ENCODE measurements at places on chromosomes 2 and 18.

DNA sequence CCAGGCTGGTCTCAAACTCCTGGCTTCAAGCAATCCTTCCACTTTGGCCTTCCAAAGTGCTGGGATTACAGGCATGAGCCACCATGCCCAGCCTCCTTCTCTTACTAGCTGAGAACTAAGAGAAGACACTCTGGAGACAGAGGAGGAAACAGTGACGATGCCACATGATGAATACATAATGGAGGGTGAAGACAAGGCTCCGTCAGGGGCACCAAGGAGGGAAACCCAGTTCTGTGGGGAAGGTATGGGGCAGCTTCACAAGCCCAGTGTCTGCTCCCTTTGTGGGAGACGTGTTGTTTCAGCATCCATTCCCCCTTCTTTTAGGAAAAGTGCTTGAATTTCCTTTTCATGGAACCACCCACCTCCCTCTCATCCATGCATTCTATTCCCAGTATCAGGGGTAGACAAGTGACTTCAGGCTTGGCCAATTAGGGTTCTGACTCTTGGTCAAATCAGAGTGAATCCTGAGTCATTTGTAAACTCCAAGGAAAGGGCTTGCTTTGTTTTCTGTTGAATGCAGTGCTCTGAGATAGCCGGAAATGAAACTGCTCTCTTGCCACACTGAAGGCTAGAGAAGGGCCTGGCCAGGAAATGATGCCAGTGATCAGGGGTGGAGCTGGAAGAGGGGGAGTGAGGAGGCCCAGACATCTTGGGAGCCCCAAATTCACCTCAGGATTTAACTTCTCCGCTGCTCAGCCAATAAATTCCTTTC, 23.7 kb downstream of the TMEM127 start:
- no peak for DNase-seq

DNA sequence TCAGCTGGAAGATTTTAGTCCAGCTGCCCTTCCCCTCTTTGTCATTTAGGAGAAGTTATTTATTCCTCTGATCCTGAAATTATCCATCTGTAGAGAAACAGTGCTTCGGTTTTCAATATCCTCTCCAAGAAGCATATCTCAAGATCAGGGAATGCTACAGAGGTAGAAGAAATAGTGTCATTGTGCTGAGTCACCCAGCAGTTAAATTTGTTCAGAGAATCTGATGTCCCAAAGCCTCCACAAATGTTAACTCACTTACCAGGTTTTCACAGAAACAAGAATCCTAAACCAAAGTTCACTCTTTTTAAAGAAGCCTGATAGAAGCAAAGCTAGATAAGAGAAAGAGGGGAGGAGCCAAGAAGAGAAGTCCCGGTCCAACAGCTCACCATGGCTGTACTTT, 480.7 kb upstream of the GYPC start:
- DNase-seq, result no peak

GRCh38 chr2:44686561-44686960, 254.9 kb upstream of the SIX3 start:
- no peak for DNase-seq

- DNase-seq, result no peak
Measured at GRCh38 chr18:47749600-47749973, 180.9 kb downstream of the SMAD2 start.

DNA sequence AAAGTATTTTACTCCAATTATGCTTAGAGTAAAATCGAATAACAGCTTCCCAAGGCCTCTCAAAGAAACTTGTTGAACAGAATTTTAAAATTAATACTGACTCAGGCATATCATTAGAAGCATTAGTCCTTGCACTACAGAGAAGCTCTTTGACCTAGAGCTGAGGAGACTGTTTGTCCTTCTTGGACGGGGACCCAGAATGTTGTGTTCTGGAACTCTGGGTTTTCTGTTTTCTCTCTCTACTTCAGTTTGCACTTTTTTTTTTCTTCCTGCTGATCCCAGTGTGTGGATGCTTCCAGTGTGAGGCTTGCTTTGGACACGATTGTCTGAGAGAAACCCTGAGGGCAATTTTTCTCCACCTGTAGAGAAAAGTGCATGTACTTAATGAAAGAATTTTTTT, 847.6 kb downstream of the SOCS6 start:
- no peak for DNase-seq

DNA sequence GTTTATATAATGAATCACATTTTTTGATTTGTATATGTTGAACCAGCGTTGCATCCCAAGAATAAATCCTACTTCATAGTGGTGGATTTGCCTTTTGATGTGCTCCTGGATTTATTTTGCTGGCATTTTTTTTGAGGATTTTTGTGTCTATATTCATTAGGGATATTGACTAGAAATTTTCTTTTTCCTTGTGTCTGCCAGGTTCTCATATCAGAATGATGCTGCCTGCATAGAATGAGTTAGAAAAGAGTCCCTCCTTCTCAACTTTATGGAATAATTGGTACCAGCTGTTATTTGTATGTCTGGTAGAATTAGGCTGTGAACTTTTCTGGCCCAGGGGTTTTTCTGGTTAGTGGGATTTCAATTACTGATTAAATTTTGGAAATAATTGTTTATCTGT, 457.4 kb upstream of the DSEL start:
- DNase-seq, result no peak
